Dorsolateral prefrontal cortex (tissue), 122 donors: ENCODE measurements at places on chromosomes 13 and 19.

DNA sequence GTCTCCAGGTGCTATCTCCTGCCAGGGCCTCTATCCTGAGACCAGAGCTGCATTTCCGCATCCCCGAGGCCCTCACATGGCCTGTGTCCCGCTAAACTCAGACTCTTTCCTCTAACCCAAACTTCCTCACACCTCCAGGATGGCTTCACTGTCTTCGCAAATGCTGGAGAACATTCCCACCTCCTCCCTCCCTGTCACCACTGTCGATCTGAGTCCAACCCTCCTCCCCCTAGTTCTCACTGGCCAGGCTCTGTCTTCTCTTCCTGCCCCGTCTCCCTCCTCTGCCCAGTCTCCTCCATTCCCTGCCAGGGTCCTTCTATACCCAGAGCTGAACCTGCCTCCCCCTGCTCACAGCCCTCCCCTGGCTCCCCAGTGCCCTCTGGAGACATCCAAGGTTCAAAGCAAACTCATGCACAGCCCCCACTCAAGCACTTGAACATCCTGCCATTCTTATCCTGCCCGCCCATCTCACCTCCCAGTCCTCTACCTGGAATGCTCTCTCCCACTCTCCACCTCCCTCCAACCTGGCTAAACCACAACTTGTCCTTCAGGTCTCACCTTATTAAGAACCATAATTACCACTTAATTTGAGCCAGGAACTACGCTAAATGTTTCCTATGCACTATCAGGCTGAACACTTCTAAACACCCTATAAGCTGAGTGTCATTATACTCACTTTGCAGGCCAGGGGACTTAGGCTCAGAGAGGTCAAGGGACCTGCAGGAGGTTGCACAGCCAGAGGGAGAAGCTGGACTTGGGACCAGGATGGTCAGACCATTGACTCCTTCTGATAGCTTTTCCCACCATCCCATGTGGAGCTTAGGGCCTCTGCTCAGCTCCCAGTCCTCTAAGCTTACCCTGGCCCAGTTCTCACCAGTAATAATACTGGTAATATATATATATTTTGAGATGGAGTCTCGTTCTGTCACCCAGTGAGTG is 961 bp upstream of the VSIG10L start:
- no peak for DNase-seq

DNA sequence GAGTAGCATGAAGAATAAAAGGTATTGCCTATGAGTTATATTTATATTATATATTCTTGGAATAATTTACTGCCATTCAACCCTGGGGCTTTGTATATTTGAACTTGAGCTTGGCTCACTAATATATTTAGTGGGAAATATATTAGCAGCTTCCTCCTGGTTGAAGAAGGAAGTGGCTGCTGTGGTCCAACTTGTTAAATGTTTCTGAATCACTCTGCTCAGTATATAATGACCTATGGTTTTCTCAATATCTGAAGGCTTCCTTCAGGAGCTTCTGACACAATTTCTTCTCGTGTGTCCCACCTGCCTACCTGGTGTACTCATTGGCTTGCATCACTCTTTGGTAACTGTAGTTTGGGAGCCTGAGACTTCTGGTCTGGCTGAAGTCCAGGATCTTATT is 646.4 kb downstream of the TBC1D4 start:
- DNase-seq = no peak

GRCh38 chr13:91308299-91308698 is 39.2 kb upstream of the MIR17HG start:
- DNase-seq = no peak

GRCh38 chr13:80273718-80274117 is 67.2 kb downstream of the SPRY2 start:
- DNase-seq = no peak

DNA sequence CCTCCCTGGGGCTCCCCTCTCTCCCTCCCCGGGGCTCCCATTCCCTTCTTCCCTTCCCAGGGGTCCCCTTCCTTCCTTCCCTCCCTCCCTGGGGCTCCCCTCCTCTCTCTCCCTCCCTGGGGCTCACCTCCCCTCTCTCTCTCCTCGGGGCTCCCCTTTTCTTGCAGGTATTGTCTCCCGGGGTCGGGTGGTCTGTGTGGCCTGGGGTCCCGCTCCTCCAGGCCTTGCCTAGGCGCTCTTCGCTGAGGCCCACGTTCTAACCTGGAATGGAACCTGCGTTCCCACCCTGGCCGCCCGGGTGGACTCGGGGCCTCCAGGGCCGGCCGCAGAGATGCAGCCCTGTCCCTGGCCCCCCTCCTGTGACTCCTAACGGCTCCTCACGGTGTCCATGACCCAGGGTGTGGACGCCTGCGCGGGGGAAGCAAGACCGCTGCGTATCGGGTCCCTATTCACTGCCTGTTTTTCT is 940 bp upstream of the DCUN1D2 start:
- DNase-seq = no peak

- no peak for DNase-seq
Observed at GRCh38 chr19:51407511-51408131, 9.8 kb downstream of the SIGLEC10 start.

- DNase-seq = no peak
Observed at GRCh38 chr19:28586474-28586873, 626.5 kb downstream of the UQCRFS1 start.

GRCh38 chr13:112616586-112617362 is 28.8 kb upstream of the TUBGCP3 start:
- no peak for DNase-seq

DNA sequence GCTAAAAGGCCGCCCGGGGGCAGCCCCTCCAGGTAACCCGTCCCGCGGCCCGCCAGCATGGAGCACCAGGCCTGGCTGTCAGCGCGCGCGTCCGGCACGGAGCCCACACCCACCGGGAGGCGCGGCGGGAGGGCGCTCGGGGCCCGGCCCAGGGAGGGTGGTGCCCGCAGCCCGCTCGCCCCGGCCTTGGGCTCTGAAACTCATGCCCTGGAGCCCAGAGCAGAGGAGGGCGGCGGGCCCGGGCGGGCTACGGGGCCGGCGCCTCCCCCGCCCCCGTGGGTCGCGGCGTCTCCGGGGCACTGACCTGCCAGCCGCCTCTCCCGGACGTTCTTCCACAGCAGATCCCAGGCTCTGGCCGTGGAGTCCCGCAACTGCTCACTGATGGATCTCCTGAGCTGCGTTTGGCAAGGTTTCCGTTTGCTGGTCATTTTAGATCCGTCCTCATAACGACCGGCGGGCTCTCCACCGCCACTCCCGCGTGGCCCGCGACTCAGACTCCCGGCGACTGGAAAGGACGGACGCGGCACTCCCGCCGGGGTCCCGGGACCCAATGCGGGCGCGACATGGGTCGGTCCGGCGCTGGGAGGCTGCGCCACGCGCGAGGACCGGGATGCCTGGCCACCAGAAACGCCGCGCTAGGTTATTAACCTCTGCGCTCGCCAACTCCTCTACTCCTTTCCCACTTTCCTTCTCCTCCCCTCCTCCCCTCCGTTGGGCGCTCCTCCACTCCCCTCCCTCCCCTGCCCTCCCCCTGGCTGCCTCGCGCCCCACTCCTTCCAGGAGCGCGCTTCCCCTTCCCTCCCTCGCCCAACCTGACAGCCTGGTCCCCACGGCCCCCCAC is 64.7 kb upstream of the STARD13 start:
- DNase-seq = no peak
